ENCODE measurements at places on chromosomes 1 and 21.
A peak's percentile ranks its signal among the peaks of the same experiment; 100 is the strongest.

- DNase-seq: peak; percentile 73
Observed at GRCh38 chr1:89519779-89520358, 4.8 kb upstream of the LRRC8B start.

GRCh38 chr1:114485286-114485685 is 25.7 kb downstream of the TRIM33 start:
- DNase-seq: no peak

DNA sequence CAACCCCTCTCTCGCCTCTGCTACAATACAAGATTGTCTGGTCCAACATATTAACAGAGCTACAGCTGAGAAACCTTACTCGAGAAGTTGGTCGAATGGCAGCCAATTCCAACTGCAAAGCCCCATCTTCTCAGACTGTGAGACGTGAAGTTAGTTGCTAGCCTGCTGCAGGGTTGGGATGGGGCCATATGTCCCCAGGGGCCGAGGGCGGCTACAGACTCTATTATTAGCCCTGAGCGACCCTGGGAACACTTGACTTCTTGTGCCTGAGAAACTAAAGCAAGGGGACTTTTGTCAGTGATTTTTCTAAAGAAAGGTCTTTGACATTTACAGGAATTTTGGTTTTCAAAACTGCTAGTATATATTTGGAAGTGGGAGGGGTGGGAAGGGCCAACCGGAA is 13.7 kb downstream of the NCF2 start:
- no peak for DNase-seq

DNA sequence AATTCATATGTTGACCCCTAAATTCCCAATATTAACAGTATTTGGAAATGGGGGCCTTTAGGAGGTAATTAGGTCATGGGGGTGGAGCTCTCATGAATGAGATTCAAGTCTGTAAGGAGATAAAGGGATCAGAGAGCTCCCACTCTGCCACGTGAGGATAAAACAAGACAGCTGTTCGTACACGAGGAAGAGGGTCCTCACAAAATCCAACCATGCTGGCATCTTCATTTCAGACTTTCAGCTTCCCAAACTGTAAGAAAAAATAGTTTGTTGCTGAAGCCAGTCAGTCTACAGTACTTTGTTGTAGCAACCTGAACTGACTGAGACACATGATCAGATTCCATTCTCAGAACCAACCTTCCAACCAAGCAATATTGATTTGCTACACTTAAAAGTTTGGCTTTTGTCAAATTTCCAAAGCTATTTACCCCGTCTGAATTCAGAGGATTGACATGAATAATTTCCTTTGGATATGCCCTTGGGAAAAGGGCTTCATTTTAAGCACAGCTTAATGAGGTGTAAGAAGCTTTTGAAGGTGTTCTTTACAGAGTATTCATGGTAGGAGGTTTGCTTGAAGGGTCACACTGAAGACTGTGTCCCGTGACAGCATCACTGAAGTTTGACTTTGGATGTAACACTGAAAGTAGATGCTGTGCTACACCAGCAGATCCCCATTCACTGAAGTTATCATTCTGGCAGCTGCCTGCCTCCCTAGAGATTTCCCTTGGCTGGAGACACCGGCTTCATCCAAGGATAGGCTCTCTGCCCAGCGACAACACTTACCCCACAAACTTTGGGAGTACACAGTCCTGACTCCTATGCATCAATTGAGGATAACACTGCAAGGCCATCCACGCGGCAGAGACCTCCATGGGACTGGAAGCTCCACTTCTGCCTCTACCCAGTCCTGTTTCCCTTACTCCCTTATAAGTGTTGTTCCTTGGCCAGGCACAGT is 4.9 kb upstream of the OMA1 start:
- no peak for DNase-seq

DNA sequence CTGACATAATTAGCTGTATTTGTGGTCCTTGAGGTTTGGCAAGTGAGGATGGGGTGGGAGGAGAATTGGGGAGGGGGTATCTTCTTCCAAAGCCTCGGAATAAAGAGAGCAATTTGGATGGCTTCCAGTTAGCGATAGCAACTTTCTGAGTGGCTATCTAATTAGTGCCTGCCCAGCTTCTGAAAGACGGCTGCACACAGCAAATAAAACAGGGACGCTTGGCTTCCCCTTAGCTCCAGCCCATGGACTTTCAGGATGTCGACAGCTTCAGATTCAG is 31.1 kb downstream of the KLHDC7A start:
- DNase-seq: no peak

DNA sequence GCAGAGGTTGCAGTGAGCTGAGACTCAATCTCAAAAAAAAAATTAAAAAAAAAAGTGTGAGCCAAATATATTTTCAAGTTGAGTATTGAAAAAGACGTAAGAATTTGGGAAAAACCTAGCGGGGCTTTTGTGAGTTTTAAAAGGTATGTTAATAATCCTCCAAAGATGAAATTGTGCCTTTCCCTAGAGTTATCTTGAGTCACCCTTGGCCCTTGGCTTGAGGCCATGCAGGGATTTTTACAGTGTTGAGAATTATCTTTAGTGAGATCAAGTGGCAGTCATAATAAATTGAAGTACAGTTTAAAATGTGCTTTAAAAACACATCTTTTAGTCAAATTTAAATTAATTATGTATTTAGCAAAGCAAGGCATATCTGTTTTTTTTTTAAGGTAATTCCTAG is 32.7 kb downstream of the PPP2R5A start:
- DNase-seq: no peak

- DNase-seq: peak; percentile 85
Observed at GRCh38 chr21:45981151-45982091, at the start of gene COL6A1. COL6A1 (plus strand) TSS chr21:45981770; CDS start chr21:45981851, 81 bp downstream.

GRCh38 chr1:206684478-206685333 is at the start of gene MAPKAPK2:
MAPKAPK2 (plus strand) TSS chr1:206684905; CDS start chr1:206685230, 325 bp downstream.
- peak; percentile 88 for DNase-seq

DNA sequence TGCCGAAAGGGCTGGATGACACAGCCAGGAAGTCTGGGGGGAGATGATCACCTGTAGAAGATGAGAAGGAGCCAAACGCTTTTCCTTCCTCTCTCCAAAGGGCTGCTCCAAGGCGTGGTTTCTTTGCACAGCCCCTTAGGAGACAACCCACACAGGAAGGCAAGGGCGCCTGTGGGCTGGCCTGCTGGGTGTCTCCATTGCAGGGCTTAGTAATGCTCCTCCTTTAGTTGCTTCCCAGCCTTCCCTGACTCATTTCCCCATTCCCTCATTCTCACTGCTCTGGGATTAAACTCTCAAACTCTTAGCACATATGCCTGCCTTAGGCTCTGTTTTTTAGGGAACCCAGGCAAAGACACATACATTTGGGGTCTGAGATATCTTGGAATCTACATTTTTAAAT is 1.7 kb upstream of the CLCA1 start:
- DNase-seq: peak; percentile 22

- DNase-seq: no peak
Observed at GRCh38 chr1:63532727-63533126, 9.4 kb downstream of the EFCAB7 start.

DNA sequence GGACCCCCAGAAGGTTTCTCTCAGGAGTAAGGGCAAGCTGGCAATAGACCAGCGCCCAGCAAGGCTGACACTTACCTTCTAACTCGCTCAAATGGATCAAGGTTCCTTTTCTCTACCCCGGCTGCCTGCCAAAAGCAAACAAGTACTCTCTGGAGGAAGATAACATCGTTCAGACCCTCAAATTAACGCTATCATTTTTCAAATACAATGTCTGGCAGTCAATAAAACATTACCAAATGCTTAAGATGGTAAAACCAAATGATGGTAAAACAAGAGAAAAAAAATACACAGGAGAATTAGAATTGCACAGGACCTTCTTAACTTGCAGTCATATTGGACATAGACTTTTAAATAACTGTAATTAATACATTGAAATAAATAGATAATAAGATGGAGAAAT is 148.1 kb downstream of the SPATA46 start:
- DNase-seq: no peak

DNA sequence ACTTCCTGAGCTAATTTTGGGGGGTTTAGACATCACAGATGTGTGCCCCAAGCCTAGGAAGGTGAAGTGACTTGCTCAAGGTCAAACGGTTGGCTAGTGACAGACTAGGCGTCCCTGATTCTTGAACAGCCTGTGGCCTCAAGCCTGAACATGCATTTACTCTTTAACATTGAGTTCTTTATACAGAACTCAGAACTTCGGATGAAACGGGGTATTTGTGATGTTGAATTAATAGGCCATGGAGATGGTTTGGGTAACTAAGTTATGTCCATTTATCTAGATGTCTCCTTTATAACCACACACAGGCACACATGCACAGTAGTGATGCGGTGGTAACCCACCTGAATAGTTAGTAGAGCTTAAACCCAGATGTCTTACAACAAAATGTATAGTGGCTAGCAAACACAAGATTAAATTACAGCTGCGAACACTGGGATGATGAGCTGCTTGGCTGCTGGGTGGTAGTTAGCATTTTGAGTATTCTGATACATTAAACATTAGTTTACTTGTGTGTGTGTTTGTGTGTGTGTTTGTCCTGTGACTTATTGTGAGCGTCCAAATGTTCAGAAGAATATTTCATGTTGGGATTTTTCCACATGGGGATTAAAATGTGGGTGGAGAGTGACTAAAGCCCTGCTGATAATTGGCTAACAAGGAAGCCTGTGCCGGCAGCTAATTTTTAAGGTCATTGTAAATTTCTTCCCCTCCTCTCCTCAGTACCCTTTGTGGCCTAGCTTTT is 2.3 kb downstream of the ATP1A1 start:
- peak; percentile 82 for DNase-seq

DNA sequence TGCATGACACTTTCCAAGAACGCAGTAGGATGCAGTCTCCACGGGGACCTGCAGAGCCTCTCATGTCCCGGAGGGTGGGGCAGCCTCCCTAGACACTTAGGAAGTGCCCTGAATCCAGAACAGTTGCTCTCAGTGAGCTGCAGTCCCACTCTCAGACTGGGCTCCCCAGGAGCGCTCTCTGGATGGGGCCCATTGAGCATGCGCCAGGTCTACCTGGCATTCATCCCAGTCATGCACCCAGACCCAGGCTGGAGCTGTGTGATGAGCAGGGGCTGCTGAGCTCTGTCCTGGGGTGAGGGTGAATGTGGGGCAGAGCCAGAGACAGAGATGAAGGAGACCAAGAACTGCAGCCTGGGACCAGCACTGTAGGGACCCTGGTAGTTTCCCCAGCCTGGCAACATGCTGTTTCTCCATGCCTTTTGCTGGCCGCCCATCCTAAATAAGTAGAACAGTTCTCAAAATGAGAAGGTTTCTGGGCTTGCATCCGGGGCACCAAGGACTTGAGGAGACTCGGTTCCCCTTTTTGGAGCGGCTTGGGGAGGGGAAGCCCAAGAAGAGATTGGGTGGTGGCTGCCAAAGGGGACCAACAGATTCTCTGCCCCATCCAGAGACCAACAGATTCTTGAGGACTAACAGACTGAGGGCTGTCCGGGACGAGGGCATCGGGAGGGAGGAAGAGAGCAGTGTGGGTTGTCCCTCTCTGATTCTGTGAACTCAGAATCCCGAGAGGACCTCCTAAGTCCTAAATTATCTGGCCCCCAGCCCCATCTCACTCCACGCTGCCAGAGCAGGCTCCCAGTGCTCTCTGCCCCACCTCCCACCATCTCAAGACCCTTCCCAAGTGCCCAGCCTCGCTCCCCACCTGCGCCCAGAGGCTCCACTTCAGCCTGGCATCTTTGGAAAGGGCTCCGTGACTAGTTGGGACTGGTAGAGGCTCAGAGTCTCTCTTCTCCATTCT is 1.0 kb upstream of the PGLYRP4 start:
- DNase-seq: peak; percentile 35

DNA sequence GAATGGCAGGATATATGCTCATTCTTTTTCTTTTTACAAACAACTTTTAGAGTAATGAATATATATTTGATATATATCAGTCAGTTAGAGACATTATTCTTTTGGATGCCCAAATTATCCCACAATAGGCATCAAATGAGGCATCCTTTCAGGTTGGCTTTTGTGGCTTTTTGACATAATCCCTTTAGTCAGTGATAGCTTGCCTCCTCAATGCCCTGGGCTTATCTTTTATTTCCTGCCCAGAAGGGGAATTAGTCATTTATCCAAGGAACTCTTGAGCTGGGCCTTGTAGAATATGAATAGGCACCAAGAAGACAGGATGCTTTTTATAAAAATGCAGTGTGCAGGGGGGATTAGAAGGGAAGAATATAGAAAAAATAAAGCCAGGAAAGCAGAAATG is 22.2 kb downstream of the EPHX4 start:
- DNase-seq: no peak

GRCh38 chr1:36350659-36351226 is 27.3 kb upstream of the EVA1B start:
- peak; percentile 70 for DNase-seq

DNA sequence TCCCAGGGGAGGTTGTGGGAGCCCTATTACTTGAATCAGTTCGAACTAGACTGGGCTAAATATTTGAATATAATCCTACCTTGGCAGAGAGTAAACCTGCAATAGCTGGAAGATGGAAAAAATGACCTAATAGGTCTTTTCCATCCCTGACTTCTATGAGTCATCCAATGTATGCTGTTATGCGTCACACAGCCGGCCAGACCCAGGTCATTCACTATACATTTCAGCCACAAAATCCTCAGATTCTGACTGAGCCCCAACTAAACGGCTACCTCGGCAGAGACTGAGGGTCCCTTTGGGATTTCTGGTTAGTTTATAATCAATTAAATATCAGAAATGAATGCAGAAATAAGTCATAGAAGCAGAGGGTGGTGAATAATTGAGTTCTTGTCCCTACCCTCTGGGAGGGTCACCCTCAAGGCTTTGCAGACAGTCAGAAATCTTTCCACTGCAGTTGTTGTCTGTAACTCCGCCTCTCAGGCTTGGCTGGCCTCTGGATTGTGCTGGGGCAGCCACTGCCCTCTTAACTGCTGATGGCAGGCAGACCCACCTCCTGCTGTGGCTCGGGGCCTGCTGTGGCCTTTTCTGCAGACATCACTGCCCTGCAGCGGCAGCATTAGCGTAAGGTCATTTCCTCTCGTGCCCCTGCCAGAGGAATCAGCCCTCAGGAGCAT is 240.5 kb downstream of the TGFB2 start:
- DNase-seq: no peak

GRCh38 chr1:77282187-77282865 is 507 bp downstream of the AK5 start:
- DNase-seq: peak; percentile 24

GRCh38 chr1:41428738-41429640 is 55.5 kb downstream of the EDN2 start:
- no peak for DNase-seq

DNA sequence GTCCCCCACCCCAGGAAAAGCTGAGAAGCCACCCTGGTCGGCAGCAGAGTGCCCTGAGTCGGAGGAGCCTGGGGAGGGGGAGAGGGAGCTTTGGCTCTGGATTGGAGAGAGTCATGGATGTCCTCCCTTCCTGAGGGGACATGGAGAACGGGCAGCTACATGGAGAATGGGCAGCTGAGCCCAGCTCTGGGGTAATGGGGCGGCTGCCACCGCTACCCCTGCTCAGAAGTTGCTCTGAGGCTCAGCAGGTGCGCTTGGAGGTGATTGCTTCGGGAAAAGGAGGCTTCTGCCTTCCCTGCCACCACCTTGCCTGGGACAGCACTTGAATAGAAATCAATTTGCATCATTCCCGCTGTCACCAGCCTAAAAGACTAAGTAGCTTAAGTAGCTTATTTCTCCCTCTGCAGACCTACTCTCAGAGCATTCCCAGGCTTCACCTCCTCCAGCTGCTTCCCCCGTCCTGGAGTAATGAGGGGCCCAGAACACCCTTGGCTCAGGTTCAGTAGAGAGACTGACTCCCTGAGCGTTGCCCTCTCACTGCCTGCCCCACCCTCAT is 8.3 kb downstream of the DISP3 start:
- DNase-seq: no peak
